ENCODE measurements at places on chromosomes 12 and 14. TPM values are rescaled to one million over a fixed set of nuclear protein-coding genes. Genes with fewer than 3 reads are reported as not detected.

DNA sequence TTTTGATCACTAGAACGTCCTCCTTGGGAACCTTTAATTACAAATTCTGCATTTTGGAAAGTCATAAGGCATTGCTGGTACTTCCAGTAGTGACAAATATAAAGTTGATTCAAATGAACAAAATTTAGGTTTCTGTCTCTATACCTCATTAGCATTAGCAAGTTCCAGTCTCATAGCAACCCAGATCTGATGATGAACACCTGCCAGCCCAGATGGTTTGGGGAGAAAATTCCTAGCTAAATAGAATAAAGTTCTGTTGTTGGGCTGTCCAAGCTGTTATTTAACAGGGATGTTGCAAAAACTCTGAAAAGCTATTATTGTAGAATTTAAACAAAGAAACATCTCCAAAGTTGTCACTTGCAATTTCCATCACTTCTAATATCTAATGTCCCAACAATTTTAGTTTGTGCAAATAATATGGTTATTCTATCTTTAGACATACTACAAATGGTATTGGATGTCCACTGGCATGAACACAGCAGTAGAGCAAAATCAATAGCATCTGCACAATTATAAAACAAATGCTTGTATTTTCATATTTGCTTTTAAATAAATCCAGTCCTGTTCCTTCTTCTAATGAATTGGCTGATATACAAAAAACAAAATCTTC lies 299.4 kb downstream of the SLC16A7 start:
- H3K4me3 ChIP-seq, result no peak overlapping the region
- no peaks in the 10 kb centered on the region for H3K4me1 ChIP-seq
- DNase-seq, result no peak
- no peaks in the 10 kb centered on the region for H3K27me3 ChIP-seq

DNA sequence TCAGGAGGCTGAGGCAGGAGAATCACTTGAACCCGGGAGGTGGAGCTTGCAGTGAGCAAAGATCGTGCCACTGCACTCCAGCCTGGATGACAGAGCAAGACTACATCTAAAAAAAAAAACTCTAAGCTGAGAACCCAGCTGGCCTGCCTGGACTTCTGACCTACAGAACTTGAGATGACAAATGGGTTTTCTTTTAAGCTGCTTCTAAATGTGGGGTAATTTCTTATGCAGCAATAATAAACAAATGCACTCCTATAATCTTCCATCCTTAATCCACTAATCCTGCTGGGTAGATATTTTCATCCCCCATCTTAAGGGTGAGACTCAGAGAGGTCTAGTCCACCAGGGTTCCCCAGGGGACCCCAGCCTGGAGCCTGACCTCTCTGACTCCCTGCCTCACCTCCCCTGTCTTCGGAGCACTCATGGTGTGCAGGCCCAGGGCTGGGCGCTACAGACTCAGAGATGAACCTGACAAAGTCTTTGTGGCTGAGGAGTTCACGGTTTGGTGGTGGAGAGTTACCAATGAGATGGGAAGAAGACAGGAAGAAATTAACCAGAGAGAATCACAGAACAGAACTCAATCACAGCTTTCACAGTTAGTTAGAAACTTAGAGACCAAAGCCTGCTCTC lies 39.7 kb upstream of the BDKRB2 start:
- H3K4me3 ChIP-seq, result no peak overlapping the region
- H3K4me1 ChIP-seq, result no peaks in the 10 kb centered on the region

GRCh38 chr14:104795781-104796686 lies 486 bp upstream of the AKT1 start:
- peak overlapping the region; percentile 88 for H3K27ac ChIP-seq
- H3K27me3 ChIP-seq, result no peaks in the 10 kb centered on the region
- H3K36me3 ChIP-seq, result peaks cover under 1% of the 10 kb centered on the region

GRCh38 chr14:22071006-22071405 lies 397.4 kb upstream of the OR4E1 start:
- H3K4me3 ChIP-seq, result no peak overlapping the region
- no peak overlapping the region for H3K27ac ChIP-seq
- H3K27me3 ChIP-seq, result no peaks in the 10 kb centered on the region
- H3K36me3 ChIP-seq, result no peaks in the 10 kb centered on the region
- no peak for DNase-seq

GRCh38 chr14:50599700-50600444 lies 39.9 kb downstream of the ATL1 start:
- no peaks in the 10 kb centered on the region for H3K36me3 ChIP-seq
- no peak overlapping the region for H3K4me3 ChIP-seq
- no peaks in the 10 kb centered on the region for H3K4me1 ChIP-seq
- no peak overlapping the region for H3K27ac ChIP-seq
- no peaks in the 10 kb centered on the region for H3K27me3 ChIP-seq
- DNase-seq, result no peak

- no peak overlapping the region for H3K4me3 ChIP-seq
- no peaks in the 10 kb centered on the region for H3K27me3 ChIP-seq
- DNase-seq, result no peak
- no peaks in the 10 kb centered on the region for H3K4me1 ChIP-seq
- no peak overlapping the region for H3K27ac ChIP-seq
- H3K36me3 ChIP-seq, result no peaks in the 10 kb centered on the region
These were observed 71.5 kb downstream of the BRMS1L start for GRCh38 chr14:35897616-35898111.

DNA sequence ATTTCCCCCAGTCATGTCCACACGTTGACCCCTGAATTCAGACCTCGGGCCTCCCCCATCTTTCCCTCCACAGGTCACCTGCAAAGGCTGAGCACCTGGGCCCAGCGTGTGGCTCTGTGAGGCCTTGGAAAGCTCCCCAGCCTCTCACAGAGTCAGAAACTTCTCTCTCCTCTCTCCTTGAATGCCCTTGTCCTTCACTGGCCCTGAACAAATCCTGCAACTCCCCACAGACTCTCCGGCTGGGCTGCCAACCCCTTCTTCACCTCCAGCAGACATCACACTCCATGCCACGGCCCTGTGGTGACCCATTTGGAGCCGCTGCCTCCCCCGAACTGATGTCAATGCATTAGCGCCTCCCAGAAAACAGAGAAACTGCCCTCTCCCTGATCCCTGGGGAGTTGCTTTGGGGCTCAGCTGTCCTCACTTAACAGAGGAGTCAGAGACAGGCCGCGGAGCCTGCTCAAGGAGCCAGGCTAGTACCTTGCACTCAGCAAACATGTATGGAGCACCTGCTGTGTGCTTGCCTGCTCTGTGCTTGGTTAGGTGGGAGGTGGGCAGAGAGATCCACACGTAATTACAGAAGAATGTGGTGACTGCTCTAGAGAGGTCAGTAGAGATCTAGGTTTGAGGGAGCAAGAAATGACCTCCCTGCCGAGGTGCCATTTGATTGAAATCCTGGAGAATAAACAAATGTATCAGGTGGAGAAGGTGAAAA lies 99.2 kb upstream of the PWP1 start:
- no peaks in the 10 kb centered on the region for H3K27me3 ChIP-seq
- H3K27ac ChIP-seq, result no peak overlapping the region
- H3K4me3 ChIP-seq, result no peak overlapping the region
- DNase-seq, result no peak
- peaks cover 7% of the 10 kb centered on the region for H3K4me1 ChIP-seq

DNA sequence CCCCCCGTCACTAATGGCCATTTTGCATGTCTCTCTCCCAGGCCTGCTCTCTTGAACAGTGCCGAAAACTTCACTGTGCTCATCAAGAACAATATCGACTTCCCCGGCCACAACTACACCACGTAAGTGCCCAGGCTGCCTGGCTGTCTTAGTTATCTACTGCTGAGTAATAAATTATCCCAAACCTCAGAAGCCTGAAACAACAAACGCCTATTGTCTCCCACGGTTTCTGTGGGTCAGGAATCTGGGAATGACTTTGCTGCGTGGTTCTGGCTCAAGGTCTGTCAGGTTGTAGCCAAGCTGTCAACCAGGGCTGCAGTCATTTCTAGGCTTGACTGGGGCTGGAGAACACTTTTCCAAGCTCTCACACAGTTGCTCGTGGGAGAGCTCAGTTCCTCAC lies 32.6 kb downstream of the P2RX7 start:
- no peaks in the 10 kb centered on the region for H3K4me1 ChIP-seq
- H3K27ac ChIP-seq, result no peak overlapping the region
- no peaks in the 10 kb centered on the region for H3K36me3 ChIP-seq
- no peak overlapping the region for H3K4me3 ChIP-seq
- DNase-seq, result no peak

DNA sequence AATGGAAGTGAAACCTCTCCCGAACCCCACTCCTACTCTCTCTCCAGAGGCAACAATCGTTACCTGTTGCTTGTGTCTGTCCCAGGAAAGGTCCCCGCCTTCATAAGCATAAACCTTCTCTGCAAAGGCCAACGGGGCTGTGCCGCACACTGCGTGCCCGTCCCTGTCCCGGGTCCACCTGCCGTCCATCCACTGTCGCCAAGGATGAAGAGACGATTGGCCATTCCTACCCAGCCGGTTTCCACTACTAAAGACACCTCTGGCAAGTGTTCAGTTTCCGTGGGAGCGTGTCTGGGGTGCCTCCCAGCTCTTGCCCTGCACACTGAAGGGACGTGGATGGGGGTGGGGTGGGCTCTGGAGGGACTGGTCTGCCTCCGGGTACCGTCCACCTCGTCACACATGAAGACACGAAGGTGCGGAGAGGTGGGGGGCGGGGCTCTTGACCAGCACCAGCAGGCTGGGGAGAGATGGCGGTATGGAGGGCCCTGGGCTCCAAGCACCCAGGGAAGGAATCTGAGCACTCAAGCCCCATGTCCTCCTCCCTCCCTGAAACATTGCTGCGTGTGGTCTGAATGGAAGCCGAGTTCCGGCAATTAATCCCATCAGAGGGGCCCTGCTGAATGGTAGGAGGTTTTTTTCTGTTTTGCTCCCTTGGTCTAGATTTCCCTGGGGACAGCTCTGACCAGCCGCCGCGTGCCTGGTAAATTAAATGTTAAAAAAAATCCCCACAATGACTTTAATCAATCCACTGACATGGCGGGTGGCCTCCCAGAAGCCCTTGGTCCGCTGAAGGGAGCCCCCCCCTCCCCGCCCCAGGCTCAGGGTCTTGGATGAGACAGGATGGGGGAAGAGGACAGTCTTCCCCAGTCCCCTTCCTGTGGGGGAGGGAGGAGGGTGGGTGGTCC lies 4.1 kb upstream of the KIF26A start:
- H3K27me3 ChIP-seq, result no peaks in the 10 kb centered on the region
- H3K27ac ChIP-seq, result no peak overlapping the region
- no peak overlapping the region for H3K4me3 ChIP-seq

- DNase-seq, result no peak
- no peaks in the 10 kb centered on the region for H3K27me3 ChIP-seq
- H3K4me1 ChIP-seq, result no peaks in the 10 kb centered on the region
- H3K4me3 ChIP-seq, result no peak overlapping the region
- H3K36me3 ChIP-seq, result no peaks in the 10 kb centered on the region
These were observed 198.3 kb downstream of the CFAP54 start for GRCh38 chr12:96687719-96688118.

- no peak overlapping the region for H3K4me3 ChIP-seq
- H3K27me3 ChIP-seq, result no peaks in the 10 kb centered on the region
- DNase-seq, result no peak
- H3K27ac ChIP-seq, result no peak overlapping the region
- no peaks in the 10 kb centered on the region for H3K36me3 ChIP-seq
- no peaks in the 10 kb centered on the region for H3K4me1 ChIP-seq
These were observed 10.9 kb downstream of the CCDC85C start for GRCh38 chr14:99592933-99593753.

DNA sequence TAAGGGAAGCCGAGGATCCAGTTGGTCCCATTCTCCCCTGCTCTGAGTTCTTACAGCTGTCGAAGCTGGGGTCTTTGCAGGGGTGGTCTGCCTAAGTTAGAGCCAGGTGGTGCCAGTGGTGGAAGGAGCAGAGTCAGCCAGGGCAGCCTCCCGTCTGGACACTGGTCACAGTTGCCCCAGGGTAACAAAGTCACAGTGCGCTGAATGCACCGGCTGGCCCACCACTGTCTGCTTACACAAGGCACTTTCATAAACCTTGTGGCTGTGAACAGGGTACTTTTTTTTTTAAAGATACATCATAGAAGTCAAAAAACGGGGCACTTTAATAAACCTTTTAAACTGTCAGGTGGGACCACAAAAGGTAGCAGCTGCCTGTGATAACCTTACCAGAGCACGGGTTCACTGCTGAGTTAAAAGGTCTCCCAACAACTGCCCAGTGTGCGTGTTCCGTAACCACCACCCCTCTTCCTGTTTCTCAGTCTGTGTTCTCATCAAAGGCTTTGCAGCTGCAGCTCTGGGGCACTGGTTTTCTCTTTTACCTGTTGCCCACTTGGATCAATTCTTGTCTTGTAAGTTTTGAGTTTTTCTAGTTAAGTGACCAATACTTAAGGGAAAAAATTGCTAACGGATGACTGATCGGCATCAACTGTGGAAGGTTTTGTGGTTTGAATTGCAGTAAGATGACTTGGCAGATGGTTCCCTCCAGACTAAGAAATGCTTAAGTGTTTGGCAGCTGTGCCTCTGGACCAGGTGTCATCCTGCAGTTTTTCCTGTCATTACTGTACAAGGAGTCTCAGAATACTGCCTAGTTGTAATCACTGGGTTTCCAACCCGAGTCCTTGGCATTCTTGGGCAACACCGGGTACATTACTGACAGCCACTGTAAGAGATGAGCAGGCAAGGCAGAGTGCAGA lies 55.9 kb downstream of the DYNC1H1 start:
- H3K27ac ChIP-seq, result no peak overlapping the region
- H3K36me3 ChIP-seq, result peaks cover 83% of the 10 kb centered on the region
- H3K4me3 ChIP-seq, result no peak overlapping the region
- H3K4me1 ChIP-seq, result no peaks in the 10 kb centered on the region
- DNase-seq, result no peak

DNA sequence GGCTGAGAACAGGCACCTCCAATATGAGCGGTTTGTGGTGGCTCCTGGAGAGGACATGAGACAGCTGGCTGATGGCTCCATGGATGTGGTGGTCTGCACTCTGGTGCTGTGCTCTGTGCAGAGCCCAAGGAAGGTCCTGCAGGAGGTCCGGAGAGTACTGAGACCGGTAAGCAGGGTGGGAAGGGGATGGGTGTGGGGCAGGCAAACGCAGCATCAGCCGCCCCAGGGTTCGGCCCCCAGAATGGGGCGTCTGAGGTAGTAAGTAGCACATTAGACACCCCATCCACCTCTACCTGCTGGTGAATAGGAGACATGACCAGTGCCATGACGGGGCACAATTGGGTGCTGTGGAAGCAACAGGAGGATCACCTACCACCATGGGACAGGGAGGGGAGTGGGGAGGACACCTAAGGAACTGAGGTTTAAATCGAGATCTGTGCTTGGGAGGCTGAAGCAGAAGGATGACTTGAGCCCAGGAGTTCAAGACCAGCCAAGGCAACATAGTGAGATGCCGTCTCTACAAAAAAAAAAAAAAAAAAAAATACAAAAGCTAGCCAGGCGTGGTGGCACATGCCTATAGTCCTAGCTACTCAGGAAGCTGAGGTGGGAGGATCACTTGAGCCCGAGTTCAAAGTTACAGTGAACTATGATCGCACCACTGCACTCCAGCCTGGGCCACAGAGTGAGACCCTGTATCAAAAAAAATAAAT lies 25.5 kb downstream of the ITGA7 start:
- peaks cover 6% of the 10 kb centered on the region for H3K4me1 ChIP-seq
- DNase-seq, result no peak
- no peak overlapping the region for H3K27ac ChIP-seq
- no peaks in the 10 kb centered on the region for H3K27me3 ChIP-seq
- H3K36me3 ChIP-seq, result peaks cover 24% of the 10 kb centered on the region
- H3K4me3 ChIP-seq, result peak overlapping the region; percentile 51

GRCh38 chr14:23399136-23399535 lies 8.9 kb downstream of the MYH6 start:
- DNase-seq, result no peak
- no peak overlapping the region for H3K27ac ChIP-seq
- no peaks in the 10 kb centered on the region for H3K4me1 ChIP-seq
- no peak overlapping the region for H3K4me3 ChIP-seq
- H3K36me3 ChIP-seq, result no peaks in the 10 kb centered on the region

WNT1 gene
- total RNA-seq, result 1.2 TPM

OS9 gene
- total RNA-seq, result 253 TPM

KSR2 gene
- total RNA-seq, result 0.07 TPM

LMNTD1 gene
- total RNA-seq, result not detected

Data from thoracic aorta (tissue), 2 donors.